ENCODE measurements at places on chromosomes 5 and 9. TPM values are rescaled to one million over a fixed set of nuclear protein-coding genes. Genes with fewer than 3 reads are reported as not detected.

DNA sequence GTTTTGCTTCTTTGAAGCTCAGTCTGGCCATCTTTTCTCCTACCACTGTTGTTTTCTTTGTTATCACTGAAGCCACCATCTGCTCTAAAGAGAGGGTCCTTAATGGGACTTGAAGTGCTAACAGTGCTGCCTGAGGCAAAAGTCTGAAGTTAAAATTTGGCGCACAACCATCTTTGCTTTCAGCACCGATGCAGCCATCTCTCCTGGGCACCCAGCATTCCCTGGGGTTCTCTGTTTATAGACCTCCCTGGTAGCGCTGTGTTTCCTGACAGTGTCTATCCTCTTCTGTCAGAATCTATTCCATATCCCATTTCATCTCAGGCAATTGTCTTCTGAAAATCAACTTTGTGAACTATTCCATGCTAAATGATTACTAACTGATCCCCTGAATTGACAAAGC, 491.5 kb upstream of the MPDZ start:
- no peak overlapping the region for H3K27ac ChIP-seq
- no peak for DNase-seq

GRCh38 chr9:98201102-98201501, 8.7 kb upstream of the CORO2A start:
- no peak overlapping the region for H3K27ac ChIP-seq
- no peak overlapping the region for H3K4me3 ChIP-seq
- peaks cover 5% of the 10 kb centered on the region for H3K36me3 ChIP-seq
- DNase-seq, result no peak
- H3K27me3 ChIP-seq, result no peaks in the 10 kb centered on the region

DNA sequence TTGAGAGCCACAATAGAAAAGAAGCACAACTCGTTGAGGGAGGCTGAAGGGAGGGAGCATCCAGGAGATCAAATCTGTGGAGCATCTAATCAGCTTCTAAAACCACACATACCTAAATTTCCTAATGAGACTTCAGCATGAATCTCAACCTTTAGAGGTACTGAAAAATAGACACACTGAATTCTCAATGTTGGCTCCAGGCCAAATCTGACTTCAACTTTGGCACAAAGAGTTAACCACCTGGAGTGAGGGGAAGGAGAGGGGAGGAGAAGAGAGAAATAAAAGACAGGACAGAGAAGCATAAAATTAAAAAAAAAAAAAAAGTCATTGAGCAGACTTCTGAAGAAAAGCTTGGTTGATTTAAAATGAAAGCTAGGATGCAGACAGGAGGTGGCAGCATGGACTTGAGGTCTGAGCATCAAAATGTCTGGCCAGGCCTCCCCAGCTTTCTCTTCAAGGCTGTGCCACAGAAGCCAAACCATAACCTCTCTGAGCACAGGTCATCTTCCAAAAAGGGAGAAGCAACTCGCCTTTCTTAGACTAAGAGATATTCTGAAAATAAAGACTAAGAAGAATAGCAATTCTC, 205.6 kb downstream of the DENND1A start:
- H3K36me3 ChIP-seq, result no peaks in the 10 kb centered on the region
- peaks cover 16% of the 10 kb centered on the region for H3K4me1 ChIP-seq
- H3K4me3 ChIP-seq, result no peak overlapping the region
- H3K27ac ChIP-seq, result no peak overlapping the region

DNA sequence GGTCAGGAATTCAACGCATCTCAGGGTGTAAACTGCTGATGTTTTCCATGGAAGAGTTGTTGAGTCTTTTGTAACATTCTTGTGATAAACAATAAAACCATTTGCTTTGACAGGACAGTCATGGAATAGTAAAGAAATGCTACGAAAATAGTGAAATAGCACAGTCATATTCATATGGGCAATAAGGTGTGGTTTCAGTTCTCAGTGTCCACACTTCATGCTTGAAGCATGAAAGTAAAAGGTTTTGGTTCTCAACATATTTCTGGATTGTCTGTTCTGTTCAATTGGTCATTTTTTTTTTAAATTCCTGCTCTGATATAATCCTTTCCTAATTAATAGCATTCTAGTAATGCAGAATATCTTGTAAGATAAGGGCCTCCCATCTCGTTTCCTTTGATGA, 467.6 kb upstream of the ZNF608 start:
- no peaks in the 10 kb centered on the region for H3K36me3 ChIP-seq
- H3K4me3 ChIP-seq, result no peak overlapping the region
- no peaks in the 10 kb centered on the region for H3K27me3 ChIP-seq
- no peaks in the 10 kb centered on the region for H3K4me1 ChIP-seq
- H3K27ac ChIP-seq, result no peak overlapping the region
- no peak for DNase-seq

DNA sequence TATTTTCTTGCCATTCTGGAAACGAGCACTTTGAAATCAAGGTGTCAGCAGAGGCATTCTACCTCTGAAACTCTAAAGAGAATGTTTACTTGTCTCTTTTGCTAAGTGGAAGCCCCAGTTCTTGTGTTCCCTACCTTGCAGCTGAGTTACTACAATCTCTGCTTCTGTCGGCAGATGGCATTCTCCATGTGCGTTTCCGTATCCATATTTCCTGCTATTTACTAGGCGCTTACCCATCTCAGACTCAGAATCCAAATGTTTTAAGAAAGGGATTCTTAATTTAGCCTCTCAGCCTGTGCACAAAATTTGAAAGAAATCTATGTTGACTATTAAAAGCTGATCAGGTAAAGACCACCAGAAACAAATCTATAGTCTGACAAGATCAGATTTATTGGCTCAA, 221.3 kb upstream of the FTMT start:
- no peak overlapping the region for H3K4me3 ChIP-seq
- DNase-seq, result no peak
- H3K4me1 ChIP-seq, result no peaks in the 10 kb centered on the region
- H3K27ac ChIP-seq, result no peak overlapping the region
- H3K36me3 ChIP-seq, result no peaks in the 10 kb centered on the region

GRCh38 chr5:107601076-107601475, 69.7 kb downstream of the EFNA5 start:
- no peak for DNase-seq
- H3K36me3 ChIP-seq, result no peaks in the 10 kb centered on the region
- no peaks in the 10 kb centered on the region for H3K4me1 ChIP-seq
- no peaks in the 10 kb centered on the region for H3K27me3 ChIP-seq

Gene IL3
- not detected for total RNA-seq

Gene PLPP1
- total RNA-seq, result 264 TPM

Gene RNF180
- 27.1 TPM for total RNA-seq
